Neural progenitor cell (in vitro differentiated cells): ENCODE measurements at places on chromosomes 11 and 22.

DNA sequence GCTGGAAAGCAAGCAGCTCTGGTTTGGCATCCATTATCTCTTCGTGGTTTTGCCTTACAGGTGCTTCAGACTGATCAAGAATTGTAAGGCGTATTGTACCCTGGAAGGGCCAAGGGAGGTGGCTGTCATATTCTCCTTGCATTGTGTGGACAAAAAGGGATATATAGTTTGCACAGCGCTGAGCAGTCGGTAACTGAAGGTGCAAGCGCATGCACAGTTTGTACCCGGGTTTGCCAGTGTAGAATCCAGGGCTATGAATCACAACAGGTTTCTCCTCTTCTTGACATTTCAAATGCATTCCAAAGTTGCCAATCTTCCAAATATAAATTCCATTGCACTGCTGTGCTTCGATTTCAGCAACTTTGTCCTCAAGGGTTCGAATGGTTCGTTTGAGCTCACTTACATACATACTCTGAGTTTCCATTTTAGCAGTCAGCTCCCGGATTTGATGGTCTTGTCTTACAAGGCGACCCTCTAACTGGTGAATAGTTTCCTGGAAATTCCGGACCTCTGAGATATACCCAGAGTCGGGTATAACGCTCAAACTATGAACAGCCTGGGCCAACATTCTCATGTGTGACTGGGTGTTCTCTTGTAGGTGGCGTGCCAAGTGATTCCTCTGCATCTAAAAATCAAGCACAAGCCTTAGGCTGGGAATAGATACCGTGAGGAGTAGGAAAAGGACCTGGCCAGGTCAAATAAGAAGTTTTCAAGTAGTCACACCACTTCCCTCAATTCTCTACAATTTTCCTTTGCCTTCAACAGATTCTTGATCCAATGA lies 19.9 kb downstream of the TRAF6 start:
- no peak for DNase-seq

GRCh38 chr11:95500466-95500865 lies 269.5 kb upstream of the SESN3 start:
- no peak for DNase-seq

DNA sequence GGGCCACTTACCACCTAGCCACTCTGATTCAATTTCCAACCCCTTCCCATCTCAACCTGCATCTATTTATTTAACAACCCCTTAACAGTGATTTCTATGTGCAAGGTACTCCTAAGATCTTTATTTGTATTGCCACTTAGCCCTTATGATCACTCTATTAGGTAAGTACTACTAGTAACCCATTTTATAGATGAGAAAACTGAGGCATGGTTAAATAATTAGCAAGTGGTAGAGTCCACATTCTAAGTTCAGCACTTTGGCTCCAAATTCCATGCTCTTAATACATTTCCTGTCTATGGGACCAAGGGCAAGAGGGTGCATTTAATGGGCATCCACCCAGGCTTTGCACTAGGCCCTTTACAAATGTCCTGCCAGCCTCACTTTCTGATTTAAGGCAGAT lies 38.1 kb upstream of the CSNK2A3 start:
- no peak for DNase-seq

DNA sequence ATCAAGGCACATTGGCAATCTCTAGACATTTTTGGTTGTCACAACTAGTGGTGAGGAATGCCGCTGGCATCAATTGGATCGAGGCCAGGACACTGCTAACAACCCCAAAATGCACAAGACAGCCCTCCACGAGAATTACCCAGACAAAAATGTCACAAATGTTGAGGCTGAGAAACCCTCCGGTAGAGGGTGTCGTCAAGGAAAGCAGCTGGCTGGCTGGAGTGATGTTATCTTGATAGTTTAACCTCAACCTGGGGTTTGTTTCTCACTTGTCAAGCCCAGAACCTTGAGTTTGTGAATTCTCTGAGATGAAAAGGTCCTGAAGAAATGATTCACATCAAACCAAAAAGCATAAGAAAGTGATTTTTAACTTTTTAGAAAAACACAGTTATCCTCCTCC lies 21.1 kb upstream of the TMPRSS13 start:
- DNase-seq, result no peak

GRCh38 chr11:30535818-30536217 lies 50.3 kb downstream of the MPPED2 start:
- DNase-seq, result no peak

GRCh38 chr11:3049430-3050243 lies 7.6 kb downstream of the CARS1 start:
- no peak for DNase-seq

GRCh38 chr11:113977071-113977490 lies 2.2 kb downstream of the HTR3A start:
- no peak for DNase-seq

GRCh38 chr11:37995886-37996285 lies 1397.8 kb upstream of the RAG2 start:
- no peak for DNase-seq

GRCh38 chr11:14275076-14275475 lies 83.9 kb downstream of the RRAS2 start:
- no peak for DNase-seq

- peak; percentile 50 for DNase-seq
These were observed 60.4 kb downstream of the LARGE2 start for GRCh38 chr11:45982656-45983470.

DNA sequence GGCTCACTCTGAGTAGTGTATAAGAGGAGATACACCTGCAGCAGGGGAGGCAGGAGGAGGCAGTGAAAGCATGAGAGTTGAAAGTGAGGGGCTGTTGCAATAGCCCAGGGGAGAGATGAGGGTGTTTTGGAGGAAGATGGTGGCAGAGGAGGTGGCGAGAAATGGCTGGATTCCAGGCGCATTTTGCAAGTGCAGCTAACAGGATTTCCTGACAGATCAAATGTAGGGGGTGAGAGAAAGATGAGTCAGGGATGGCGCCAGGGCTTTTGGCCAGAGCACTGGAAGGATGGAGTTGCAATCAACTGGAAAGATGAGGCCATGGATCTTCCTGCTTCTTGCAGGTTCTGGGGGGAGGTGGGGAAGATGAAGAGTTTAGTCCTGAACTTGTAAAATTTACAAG lies 16.8 kb upstream of the TSPAN18 start:
- DNase-seq, result no peak

DNA sequence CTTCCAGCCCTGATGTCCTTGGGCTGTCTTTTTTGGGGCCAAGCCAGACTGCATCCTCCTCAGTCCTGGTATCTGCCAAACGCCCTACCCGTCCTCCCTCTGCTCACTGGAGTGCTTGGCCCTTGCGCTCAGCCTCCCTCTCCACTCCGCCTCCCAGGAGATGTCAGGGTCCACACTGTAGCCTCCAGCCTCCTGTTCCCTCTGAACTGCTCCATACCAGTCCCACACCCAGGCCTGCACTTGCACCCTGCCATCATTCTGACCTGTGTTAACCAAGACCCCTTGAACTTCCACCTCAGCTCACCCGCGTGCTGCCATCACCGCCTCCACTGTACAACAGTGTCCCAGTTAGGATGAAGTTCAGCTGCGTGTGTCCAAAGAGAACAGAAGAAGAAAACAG lies 6.3 kb upstream of the IL2RB start:
- no peak for DNase-seq

GRCh38 chr11:133122256-133122655 lies 410.0 kb downstream of the OPCML start:
- no peak for DNase-seq

DNA sequence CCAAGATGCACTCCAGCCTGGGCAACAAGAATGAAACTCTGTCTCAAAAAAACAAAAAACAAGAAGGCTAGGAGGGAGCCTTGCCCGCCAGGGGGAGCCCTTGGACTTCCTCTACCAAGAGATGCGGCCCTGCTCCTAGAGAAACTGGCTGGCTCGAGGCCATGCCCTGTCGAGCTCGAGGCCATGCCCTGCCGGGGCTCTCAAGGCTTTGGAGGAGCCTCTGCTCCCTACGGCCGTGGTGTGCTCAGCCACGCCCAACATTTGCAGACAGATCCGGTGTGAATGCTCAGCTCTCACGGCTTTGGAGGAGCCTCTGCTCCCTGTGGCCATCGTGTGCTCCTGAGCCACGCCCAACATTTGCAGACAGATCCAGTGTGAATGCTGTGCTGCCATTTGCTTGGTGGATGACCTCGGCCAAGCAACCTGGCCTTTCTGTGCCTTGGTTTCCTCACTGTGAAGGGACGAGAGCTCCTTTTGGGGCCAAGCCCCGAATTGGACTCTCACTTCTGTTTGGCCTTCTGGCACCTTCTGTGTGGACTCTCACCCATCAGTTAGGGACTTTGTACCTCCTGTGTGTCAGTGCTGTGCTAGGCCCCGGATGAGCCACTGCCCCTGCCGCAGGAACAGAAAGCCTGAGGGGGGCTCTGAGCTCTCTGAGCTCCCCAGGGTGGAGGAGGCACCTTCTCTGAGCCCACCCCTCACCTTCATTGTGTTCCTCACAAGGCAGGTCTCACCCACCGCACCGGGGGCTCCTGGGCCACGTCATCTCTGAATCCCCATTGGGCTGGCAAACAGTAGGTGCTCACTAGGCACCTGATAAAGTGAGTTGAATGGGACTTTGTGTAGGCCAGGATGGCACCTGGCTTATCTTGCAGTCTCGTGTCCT lies 14.1 kb downstream of the C11orf24 start:
- DNase-seq, result peak; percentile 94

DNA sequence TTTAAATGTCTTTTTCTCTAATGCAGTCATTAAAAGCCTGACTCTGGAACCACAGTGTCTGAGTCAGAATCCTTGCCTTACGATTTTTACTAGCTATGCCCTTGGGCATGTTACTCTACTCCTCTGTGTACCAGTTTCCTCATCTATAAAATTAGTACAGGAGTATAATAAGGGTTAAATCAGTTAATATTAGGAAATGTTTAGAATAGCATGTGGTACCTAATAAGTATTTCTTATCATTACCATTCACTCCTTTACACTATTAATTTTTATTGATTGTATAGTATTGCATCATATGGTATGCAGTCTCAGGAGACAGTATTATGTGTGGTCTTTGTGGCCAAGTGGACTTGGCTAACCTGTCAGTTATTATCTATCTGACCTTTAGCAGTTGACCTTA lies 68.2 kb downstream of the METTL15 start:
- DNase-seq, result no peak

- DNase-seq, result no peak
These were observed 82.6 kb downstream of the ADAMTS15 start for GRCh38 chr11:130531061-130531460.

GRCh38 chr22:43991316-43992020 lies 32.6 kb upstream of the PARVB start:
- no peak for DNase-seq

GRCh38 chr11:63913866-63914830 lies 2.8 kb downstream of the RCOR2 start:
- no peak for DNase-seq

GRCh38 chr11:73249304-73249703 lies 22.8 kb upstream of the P2RY6 start:
- no peak for DNase-seq

GRCh38 chr22:42895087-42895486 lies 38.0 kb upstream of the ARFGAP3 start:
- no peak for DNase-seq

DNA sequence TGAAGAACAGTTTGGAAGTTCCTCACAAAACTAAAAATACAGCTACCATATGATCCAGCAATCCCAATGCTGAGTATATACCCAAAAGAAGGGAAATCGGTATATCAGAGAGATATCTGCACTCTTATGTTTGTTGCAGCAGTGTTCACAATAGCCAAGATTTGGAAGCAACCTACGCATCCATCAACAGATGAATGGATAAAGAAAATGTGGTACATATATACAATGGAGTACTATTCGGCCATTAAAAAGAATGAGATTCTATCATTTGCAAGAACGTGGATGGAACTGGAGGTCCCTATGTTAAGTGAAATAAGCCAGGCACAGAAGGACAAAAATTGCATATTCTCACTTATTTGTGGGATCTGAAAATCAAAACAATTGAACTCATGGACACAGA lies 46.5 kb downstream of the XRRA1 start:
- DNase-seq, result no peak

DNA sequence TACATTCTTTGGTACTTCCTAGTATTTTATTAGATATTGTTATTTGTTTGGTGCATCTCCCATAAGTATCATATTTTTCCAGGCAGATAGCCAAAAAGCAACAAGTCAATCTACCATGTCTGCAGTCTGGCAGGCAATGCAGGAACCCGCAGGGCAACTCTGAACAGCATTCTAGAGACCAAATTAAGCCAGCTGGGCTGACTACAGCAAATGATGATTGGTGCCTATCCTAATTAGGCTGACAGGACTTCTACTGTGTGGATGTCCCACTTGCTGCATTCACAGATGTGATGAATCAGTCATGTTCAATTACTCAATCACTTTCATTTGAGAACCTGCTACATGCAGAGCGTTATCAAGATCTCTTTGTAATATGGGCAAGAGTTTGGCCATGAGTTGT lies 40.3 kb upstream of the AMOTL1 start:
- no peak for DNase-seq

DNA sequence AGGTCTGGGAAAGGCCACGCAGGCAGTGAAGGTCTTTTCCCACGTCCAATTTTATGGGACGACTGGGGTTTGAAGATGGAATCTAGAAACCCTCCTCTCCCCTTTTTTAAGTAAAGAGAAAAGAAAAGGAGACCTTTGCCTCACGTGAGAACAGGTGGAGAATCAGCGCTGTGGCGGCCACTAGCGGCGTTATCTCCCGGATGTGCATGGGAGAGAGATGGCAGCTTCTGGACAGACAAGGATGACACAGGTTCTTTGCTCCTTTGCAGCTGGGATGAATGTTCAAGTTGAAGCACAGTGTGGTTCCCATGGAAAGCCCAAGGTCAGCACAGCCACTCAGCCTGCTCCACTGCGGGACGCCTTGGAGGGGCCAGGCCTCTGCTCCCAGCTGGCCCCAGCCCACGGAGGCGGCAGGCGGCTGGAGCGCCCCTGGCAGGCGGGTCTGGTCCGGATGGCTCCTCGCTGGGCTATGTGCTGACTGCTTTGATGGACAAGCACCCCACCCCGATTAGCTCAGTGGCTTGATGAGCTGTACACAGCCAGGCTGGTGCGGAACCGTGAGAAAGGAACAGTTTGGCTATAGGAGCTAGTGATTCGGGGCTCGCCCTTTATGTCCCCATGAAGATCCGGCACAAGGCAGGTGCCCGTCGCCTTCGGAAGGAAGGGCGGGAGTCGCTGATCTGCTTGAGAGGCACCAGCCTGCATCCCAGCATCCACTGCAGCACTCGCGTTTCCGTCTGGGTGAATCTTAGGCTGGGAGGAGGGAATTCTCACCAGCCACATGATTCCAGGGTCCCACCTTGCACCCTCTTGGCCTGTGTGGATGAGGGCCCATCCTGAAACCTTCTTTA lies 14.5 kb upstream of the BID start:
- DNase-seq, result no peak

DNA sequence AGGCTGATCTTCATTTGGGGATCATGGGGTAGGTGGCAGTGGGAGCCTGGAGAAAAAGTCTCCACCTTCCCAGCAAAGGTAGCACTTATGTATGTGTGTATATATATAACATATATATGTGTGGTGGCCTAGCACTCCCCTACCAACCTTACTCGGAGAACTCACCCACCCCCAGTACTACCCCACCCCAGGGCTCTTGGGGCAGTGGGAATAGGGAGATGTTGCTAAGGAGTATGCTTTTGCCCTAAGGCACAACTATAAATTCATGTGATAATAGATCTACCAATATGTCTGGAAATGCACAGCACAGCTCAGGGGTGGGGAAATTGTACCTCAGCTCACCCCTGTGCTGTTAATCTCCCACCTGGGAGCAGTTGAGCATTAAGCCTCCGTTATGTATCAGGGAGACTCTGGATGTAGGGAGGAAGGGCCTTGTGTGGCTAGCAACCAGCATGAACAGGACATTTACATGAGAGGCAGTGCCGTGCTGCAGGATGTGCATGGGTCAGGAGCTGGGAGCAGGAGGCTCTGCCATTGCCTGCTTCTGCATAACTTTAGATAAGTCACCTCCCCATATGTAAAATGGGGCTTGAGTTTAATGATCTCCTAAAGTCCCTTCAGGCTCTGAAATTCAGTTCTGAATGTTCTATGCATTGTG lies 57.3 kb downstream of the C11orf91 start:
- DNase-seq, result no peak
